Stimulated activated CD4-positive, alpha-beta T cell treated with anti-CD3 and anti-CD28 coated beads, Interleukin-1b, Interleukin-23, amount 100 ng/mL, for 1 hour (primary cell): ENCODE measurements at places on chromosomes 5 and 9.

DNA sequence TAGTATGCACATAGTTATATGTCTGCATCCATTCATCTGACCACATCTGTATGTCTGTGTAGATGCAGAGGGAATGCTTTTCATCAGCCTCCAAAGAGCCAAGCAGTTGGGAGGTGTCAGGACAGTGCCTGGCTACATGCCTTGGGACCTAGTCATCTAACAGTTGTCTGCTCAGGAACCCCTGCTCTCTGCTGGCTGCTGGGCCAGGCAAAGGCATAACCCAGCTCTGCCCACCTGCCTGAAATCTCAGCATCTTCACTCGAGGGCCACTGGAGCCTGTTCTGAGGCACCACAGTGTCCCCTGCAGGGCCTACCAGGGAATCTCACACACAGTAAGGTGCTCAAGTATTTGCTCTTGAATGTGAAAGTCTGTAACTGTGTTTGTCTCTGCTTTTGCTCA lies 3.7 kb downstream of the C9orf50 start:
- no peak for DNase-seq

- DNase-seq: no peak
Observed at GRCh38 chr9:127055745-127056402, 66.6 kb downstream of the ANGPTL2 start.

DNA sequence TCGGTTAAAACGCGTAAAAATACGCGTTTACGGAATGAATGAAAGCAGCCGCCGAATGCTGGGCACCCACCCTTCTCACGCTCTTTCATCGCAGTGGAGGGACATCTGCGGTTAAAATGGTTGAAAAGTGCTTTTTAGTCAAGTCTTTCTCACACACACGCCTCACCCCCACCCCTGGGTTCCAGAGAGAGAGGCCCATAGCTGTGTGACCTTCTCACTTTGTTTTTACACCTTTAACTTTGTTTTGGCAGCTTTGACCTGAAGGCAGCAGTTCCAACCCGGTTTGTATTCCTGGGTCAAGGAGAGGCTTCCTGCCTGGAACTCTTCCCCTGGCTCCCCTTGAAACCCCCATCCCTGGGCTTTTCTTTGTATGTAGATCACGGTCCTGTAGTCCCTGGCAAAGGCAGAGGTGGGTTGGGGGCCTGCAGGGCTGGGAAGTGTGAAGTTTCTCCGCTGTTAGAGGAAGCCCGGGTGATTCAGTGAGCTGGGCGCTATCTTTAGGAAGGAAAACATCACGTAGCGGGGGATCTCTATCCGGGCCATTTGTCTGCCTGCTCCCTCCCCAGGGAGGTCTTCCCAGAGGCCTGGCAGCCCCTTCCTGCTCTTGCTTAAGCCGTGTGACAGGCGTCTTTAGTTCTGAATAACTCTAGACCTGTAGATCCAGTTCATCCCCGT lies 29.6 kb downstream of the SPRY4 start:
- DNase-seq: no peak

DNA sequence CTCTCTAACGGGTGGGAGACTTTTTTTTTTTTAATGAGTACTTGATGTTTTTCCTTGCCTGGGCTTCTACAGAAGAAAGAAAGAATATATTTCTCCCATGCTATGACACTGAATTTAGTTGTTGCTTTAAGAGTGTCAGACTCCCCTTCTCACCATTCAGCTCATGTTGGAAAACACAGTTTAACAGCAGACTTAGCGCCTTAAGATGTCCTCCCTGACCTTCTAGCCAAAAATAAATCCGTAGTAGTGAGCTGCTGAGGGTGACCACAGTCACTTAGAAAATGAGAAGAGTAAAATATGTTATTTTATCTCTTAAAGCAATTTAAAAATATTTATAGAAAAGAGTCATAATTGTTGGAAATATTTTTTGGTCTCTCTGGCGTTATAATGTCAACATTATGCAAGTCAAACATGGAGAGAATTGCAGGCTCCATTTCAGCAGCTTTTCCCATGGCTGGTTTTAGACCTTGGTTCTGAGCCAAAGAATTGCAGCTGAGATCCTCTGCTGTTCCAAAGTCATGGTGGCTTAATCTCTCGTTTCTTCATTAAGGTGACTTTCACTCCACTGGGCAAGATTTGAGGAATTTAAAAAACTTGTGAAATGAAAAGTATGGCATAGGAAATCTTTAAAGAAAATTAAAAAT lies 143.5 kb downstream of the GHR start:
- no peak for DNase-seq

GRCh38 chr5:107570805-107571531 lies 99.8 kb downstream of the EFNA5 start:
- no peak for DNase-seq

DNA sequence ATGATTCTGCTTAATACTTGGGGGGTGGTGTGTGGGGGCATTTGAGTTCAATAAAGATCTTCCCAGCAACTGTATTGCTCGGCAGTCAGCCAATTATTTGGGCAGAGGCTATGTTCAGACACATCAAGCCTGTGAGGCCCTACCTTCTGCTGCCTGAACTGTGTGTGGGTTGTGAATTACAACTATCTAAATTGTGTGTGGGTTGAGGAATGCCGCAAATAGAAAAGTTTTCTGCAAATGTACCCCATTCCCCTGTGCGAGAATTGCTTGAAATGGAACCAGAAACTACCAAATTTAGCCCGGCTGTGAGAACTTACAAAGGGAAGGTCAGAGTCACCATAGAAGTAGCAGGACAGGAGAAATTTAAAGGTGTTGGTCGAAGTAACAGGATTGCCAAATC lies 360.0 kb upstream of the PIK3R1 start:
- no peak for DNase-seq
